Heart right ventricle (tissue), 16 donors: ENCODE measurements at places on chromosomes 6 and 20. TPM values are rescaled to one million over a fixed set of nuclear protein-coding genes. Genes with fewer than 3 reads are reported as not detected.

GRCh38 chr20:10171864-10172751, 46.5 kb upstream of the SNAP25 start:
- no peak overlapping the region for H3K27ac ChIP-seq
- peak overlapping the region; percentile 24 for H3K4me3 ChIP-seq
- peaks cover 24% of the 10 kb centered on the region for H3K27me3 ChIP-seq

DNA sequence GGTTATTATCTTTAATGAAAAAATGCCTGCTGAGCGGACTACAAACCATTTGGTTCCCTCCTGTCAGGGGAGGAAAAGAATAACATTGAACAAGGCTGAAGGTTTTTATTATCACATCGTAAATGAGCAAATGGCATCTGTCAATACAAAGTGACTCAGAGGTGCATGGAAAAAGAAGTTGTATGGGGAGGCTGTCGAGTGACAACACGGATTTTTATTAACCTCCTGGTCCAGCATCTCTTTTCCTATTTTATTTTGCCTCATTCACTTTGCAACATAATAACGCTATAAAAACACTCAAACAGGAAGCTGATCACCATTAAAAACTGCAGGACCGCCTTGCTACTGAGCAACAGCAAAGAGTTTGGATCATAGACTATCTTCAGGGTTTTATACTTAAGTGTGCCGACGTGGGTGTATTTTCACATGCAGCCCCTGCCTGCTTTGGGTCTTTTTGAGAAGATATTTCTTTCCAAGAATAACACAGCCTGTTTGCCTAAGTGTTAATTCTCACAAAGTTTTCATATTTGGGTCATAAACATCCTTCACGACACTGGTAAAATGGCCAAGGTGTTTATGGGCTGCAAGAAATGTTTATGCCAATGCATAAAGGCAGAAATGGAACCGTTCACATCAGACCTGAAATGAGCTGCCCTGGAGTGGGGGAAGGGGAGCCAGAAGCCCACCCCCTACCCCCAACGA, 132.1 kb upstream of the SALL4 start:
- H3K4me3 ChIP-seq, result no peak overlapping the region
- no peaks in the 10 kb centered on the region for H3K36me3 ChIP-seq
- DNase-seq, result no peak
- H3K4me1 ChIP-seq, result no peaks in the 10 kb centered on the region
- peaks cover 15% of the 10 kb centered on the region for H3K27me3 ChIP-seq

- H3K4me1 ChIP-seq, result peaks cover 21% of the 10 kb centered on the region
- no peaks in the 10 kb centered on the region for H3K27me3 ChIP-seq
- DNase-seq, result no peak
- no peaks in the 10 kb centered on the region for H3K36me3 ChIP-seq
- no peak overlapping the region for H3K27ac ChIP-seq
Measured at GRCh38 chr20:8219403-8219802, 87.3 kb downstream of the PLCB1 start.

DNA sequence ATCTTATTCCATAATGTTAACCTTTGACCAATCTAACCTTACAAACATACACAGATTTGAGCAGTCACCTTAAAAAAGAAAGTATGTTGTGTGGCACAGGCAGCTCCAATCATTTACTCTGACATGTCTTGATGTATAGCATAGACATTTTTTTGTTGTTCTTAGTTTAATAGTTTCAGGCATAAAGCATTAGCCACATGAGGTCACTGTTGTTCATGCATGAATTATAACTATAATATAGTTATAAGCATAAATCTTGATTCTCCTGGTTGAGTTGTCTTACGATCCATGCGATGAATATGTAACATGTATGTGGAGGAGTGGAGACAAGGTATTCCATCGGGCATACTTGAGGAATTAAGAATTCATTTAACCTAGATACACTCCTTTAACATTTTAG, 26.1 kb upstream of the NKAIN2 start:
- no peaks in the 10 kb centered on the region for H3K4me1 ChIP-seq
- no peak overlapping the region for H3K4me3 ChIP-seq
- DNase-seq, result no peak

HS3ST5 gene
- not detected for total RNA-seq

DNA sequence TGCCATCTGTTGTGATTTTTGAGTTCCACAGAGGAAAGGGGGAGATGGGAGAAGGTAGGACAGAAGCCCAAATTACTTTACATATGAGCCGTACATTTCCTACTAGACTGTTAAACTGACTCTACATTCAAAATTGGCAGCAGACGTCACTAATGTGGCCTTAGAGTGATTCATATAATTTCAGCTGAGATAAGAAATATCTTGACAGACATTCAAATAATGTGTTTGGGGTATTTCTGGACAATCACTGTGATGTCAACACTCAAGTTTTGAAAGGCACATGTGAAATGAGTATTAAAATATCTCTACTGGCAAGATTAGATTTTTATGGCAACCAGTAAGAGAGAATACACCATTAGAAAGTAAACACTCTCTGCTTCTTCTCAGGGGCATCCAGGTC, 104.0 kb downstream of the MTFR2 start:
- H3K36me3 ChIP-seq, result peaks cover 27% of the 10 kb centered on the region
- no peak overlapping the region for H3K4me3 ChIP-seq
- peak overlapping the region; percentile 56 for H3K27ac ChIP-seq
- peaks cover 40% of the 10 kb centered on the region for H3K4me1 ChIP-seq
- H3K27me3 ChIP-seq, result no peaks in the 10 kb centered on the region

DNA sequence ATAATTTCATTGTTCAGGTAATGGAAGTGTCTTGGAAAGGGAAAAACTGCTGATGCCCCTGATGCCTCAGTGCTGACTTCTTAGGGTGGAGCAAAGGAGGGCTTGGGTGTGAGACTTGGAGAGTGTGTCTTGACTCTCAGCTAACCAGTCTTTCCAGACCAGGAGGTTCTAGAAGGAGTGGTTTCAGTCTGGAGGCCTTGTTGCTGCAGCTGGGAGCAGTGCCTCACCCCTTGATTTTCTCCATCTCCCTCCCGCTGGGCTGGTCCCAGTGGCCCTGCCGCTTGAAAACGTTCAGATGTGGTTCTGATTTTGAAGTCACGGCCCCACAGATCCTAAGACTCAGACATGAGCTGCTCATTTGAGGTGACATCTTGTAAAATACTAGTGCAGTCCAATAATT, 5.4 kb downstream of the DSP start:
- H3K36me3 ChIP-seq, result no peaks in the 10 kb centered on the region
- H3K4me1 ChIP-seq, result peaks cover 34% of the 10 kb centered on the region
- H3K4me3 ChIP-seq, result no peak overlapping the region
- peaks cover 31% of the 10 kb centered on the region for H3K27me3 ChIP-seq

DNA sequence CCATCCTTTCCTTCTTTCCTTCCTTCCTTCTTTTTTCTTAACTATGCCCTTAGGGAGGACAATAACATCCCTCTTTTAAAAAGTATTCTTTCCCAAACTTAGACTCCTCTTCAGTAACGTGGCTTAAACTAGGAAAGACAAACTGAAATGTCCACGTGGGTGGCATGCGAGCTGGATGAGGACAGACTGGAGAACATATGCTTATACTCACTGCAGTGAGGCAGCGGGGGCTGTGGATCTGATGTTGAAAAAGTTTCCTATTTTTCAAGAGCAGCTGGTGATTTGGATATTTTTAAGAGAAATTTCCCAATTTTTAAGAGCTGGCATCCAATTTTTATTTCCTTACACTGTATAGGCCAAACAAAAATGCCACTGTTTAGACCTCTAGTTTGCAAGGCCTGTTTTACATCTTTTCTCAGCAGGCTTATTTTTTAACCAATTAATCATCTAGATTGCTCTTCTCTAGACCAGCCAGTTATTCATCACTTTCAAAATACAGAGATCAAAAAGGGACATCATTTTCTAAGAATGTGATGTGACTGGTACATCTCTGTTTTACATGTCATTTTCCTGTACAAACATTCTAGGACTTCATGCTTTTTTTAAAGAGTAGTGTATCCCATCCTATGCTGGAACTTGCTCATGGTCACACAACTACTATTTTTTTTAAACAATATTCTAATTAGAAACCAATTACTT, 226.5 kb downstream of the BTBD9 start:
- DNase-seq, result no peak
- H3K27ac ChIP-seq, result no peak overlapping the region
- no peak overlapping the region for H3K4me3 ChIP-seq

KCNQ2 gene
- 2.4 TPM for total RNA-seq

GRCh38 chr6:17045581-17046322, 56.1 kb upstream of the STMND1 start:
- H3K27ac ChIP-seq, result peak overlapping the region; percentile 39
- no peak for DNase-seq
- H3K36me3 ChIP-seq, result no peaks in the 10 kb centered on the region
- H3K4me1 ChIP-seq, result no peaks in the 10 kb centered on the region

DNA sequence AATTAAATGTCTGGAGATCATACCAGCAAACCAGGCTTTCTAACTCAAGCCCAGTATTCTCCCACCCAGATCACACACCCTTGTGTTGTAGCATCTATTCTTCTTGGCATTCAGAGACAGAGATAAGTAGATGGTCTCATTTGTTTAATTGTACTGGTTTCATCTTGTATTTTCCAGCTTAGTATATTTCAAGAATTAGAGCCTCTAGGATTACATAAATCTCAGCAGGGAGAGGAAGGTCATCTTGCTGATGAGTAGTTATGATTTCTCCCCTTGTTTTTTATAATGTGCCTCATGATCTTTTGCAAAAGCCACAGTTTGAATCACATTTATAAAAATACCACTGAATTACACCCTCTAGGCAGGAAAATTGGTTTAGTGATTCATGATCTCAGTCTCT, 106.6 kb upstream of the NRSN1 start:
- no peak for DNase-seq
- H3K4me3 ChIP-seq, result no peak overlapping the region
- H3K27me3 ChIP-seq, result no peaks in the 10 kb centered on the region
- H3K4me1 ChIP-seq, result no peaks in the 10 kb centered on the region

- H3K27ac ChIP-seq, result peak overlapping the region; percentile 19
- peak; percentile 31 for DNase-seq
- peaks cover 9% of the 10 kb centered on the region for H3K4me1 ChIP-seq
- H3K27me3 ChIP-seq, result no peaks in the 10 kb centered on the region
- H3K4me3 ChIP-seq, result no peak overlapping the region
- no peaks in the 10 kb centered on the region for H3K36me3 ChIP-seq
Measured at GRCh38 chr20:4160761-4161305, 145.5 kb upstream of the RNF24 start.

CPNE5 gene
- total RNA-seq, result 98.2 TPM

ULBP2 gene
- 1.2 TPM for total RNA-seq

- no peaks in the 10 kb centered on the region for H3K36me3 ChIP-seq
- H3K27me3 ChIP-seq, result no peaks in the 10 kb centered on the region
- H3K27ac ChIP-seq, result no peak overlapping the region
- H3K4me1 ChIP-seq, result no peaks in the 10 kb centered on the region
- DNase-seq, result no peak
Measured at GRCh38 chr6:131418441-131418840, 154.6 kb upstream of the ARG1 start.

- H3K4me1 ChIP-seq, result no peaks in the 10 kb centered on the region
- no peak overlapping the region for H3K4me3 ChIP-seq
- no peak overlapping the region for H3K27ac ChIP-seq
- H3K36me3 ChIP-seq, result no peaks in the 10 kb centered on the region
Measured at GRCh38 chr6:20868397-20869096, 334.3 kb downstream of the CDKAL1 start.

KCNG1 gene
- not detected for total RNA-seq

GRCh38 chr20:40843251-40843650, 154.2 kb upstream of the MAFB start:
- no peak for DNase-seq
- H3K4me3 ChIP-seq, result no peak overlapping the region
- no peaks in the 10 kb centered on the region for H3K27me3 ChIP-seq
- H3K27ac ChIP-seq, result no peak overlapping the region

DNA sequence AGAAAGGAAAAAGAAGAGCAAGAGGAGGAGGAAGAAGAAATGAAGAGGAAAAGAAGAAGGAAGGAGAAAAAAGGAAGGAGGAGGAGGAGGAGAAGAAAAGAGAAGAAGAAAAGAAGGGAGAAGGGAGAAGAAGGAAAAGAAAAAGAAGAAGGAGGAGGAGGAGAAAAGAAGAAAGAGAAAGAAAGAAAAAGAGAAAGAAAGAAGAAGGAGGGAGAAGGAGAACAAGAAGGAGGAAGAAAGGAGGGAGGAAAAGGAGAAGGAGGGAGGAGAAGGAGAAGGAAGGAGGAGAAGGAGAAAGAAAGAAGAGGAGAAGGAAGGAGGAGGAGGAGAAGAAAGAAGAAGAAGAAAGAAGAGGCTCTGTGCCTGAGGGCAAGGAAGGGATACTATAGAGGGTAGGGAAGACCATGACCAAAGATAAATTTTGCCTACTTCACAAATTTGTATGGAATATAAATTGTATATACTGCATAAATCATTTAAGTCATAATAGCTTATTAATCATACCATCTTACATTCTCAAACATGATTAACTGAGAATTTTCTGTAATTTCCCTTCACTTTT, 55.7 kb downstream of the SESN1 start:
- no peak overlapping the region for H3K27ac ChIP-seq
- H3K36me3 ChIP-seq, result no peaks in the 10 kb centered on the region
- no peaks in the 10 kb centered on the region for H3K27me3 ChIP-seq
- DNase-seq, result no peak
- H3K4me3 ChIP-seq, result no peak overlapping the region

SLC22A1 gene
- total RNA-seq, result 0.39 TPM

KIFC1 gene
- total RNA-seq, result 0.34 TPM

GRCh38 chr20:35342154-35342769, 50.0 kb upstream of the FAM83C start:
- no peaks in the 10 kb centered on the region for H3K4me1 ChIP-seq
- DNase-seq, result no peak
- H3K4me3 ChIP-seq, result no peak overlapping the region
- peak overlapping the region; percentile 2 for H3K27ac ChIP-seq
- H3K36me3 ChIP-seq, result peaks cover 59% of the 10 kb centered on the region
- no peaks in the 10 kb centered on the region for H3K27me3 ChIP-seq
